ENCODE measurements at places on chromosomes 16 and 17. TPM values are rescaled to one million over a fixed set of nuclear protein-coding genes. Genes with fewer than 3 reads are reported as not detected.

DNA sequence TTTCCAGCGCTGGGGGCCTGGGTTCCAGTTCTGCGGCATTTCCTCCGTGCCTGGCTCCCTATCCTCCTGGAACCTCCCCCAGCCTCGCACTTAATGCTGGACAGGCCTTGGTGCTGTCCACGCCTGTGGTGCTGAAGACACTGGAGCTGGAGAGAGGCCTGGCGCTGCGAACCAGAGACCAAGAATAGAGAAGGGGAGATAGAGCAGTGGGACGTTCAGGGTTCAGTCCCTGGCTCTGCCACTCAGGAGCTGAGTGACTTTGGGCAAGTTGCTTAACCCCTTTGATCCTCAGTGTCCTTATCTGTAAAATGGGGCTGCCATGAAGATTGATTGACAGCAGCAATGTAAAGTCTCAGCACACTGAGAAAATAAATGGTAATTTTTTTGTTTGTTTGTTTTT is 11.9 kb downstream of the SBK1 start:
- DNase-seq: no peak

- DNase-seq: no peak
Observed at GRCh38 chr16:25481636-25482035, 210.1 kb upstream of the HS3ST4 start.

DNA sequence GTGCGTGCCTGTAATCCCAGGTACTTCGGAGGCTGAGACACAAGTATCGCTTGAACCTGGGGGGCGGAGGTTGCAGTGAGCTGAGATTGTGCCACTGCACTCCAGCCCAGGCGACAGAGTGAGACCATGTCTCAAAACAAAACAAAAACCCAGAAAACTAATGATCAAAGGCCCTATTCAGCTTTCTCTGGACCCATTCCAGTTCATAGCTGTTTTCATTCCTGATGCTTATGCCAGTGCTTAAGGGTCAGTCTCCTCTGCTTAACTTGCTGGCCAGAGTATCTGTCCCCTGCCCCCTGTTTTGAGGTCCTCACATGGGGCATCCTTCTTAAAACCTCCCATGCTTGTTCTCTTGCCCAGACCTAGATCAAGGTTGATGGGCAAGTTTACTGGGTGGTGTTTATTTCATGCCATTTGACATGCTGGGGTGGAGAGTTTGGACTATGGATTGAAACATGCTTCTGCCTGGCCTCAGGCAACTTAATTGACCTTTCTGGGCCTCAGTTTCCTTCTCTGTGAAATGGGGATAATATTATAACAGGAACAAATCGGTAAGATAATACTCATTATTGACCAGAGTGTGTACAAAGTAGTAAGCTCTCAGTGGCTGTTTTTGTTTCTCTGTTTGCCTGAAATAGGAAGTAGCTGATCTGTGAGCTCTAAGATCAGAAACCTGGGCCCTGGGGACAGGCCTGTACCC is 369.8 kb downstream of the CPPED1 start:
- no peak for DNase-seq

DNA sequence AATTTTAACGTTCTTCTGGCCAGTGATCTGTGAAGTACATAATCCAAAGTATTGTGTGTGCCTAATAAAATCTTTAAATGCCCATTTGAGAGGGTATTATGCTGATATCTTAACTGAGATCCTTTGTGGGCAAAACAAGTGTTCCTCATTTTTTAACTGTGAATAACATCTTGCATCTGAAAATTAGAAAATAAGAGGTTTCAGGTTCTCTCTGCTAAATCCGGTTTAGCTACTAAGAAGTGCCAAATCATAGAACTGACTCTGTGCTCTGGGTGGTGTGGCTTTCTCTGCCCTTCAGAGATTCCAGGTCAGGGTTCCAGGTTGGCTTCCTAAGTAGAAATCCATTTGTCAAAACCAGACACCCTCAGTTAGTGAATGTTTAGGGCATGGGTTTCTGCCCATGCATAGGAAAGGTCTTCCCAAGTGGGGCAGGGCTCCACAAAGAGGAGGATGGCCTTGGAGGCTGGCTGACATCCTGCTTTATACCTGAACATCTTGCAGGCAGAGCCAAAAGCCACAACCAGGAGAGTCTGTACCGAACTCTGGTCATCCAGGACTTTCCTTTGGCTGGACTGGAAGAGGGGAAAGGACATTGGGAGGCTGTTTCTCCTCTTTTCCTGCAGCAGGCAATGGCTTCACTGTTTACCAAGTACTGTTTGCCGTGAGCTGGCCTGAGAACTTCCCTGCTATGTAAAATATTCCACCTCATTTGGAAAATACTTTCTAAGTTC is 8.5 kb downstream of the ALDH3A2 start:
- DNase-seq: no peak

DNA sequence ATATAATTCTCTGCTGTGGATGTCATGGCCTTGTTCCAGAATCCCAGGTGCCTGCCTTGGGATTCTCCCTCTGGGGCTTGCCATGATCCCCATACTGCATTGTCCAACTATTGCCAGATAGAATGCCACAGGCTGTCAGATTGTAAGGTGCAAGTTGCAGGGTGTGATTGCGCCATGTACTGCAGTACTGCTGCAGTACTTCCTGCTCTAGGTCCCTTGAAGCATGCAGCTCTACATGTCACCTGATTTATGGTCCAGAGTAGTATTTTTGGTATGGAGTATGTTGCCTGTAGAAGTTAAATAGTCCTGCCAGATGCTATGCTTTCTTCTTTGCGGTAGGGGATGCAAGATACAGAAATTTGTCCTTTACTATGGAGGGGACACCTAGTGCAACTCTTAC is 7.0 kb upstream of the SLFN5 start:
- no peak for DNase-seq

- DNase-seq: no peak
Observed at GRCh38 chr17:78472035-78472905, 93.8 kb downstream of the PGS1 start.

GRCh38 chr16:69725480-69726312 is 664 bp downstream of the NQO1 start:
- DNase-seq: no peak

DNA sequence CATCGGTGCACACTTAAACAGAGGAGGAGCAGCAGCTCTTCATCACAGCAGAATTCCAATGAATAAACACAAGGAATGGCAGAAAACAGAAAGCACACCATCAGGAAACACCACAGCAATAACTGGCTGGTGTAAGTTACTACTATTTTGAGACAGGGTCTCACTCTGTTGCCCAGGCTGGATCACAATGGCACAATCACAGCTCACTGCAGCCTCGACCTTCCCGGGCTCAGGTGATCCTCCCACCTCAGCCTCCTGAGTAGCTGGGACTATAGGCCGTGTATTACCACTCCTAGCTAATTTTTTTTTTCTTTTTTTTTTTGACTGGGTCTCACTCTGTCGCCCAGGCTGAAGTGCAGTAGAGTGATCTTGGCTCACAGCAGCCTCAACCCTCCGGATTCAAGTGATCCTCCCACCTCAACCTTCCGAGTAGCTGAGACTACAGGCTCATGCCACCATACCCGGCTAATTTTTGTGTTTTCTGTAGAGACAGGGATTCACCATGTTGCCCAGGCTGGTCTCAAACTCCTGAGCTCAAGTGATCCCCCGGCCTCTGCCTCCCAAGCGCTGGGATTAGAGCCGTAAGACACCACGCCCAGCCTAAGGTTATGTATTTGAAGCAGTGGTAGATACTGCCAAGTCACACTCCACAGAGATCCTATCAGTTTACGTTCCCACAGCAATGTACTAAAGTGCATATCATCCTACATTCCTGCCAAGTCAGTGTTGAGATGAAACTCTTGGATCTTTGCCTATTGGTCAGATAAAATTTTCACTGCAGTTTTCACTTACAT is 20.7 kb downstream of the TRAP1 start:
- no peak for DNase-seq

- DNase-seq: no peak
Observed at GRCh38 chr16:78117391-78117790, 17.9 kb downstream of the WWOX start.

- DNase-seq: no peak
Observed at GRCh38 chr16:83831456-83831987, 23.7 kb downstream of the HSBP1 start.

DNA sequence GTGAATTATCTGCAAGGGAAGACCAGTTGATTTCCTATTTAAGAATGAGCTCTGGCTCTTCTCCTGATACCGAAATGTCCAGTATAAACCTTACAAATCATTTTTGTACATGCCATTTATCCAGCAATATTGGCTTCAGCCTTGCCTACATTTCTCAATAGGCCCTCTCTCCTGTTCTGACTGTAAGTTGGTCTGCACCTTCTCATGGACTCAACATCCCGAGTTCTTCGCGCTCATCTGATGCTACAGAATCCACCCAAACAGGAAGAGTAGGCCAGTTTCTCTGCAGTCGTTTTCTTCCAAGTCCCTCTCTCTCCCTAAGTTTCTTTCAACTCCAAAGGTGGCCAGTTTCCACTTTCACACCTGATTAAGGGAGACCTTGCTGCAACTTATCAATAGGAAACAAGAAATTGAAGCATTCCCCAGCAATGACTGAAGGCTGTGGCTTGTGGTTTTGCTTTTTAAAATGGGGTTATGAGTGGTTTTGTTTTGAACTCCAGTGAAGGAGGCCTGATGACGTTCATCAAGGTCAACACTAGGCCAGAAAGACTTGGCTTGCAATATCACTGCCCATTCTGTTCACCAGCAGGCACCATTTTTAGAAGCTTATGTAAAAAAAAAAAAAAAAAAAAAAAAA is 383.0 kb downstream of the MAF start:
- DNase-seq: no peak

- DNase-seq: no peak
Observed at GRCh38 chr16:50525716-50526115, 22.5 kb upstream of the NKD1 start.

- no peak for DNase-seq
Observed at GRCh38 chr17:65362826-65363225, 198.6 kb downstream of the AXIN2 start.

- DNase-seq: no peak
Observed at GRCh38 chr16:106623-107324, 28.7 kb downstream of the MPG start.

GRCh38 chr17:77466596-77467223 is 325.9 kb downstream of the SEC14L1 start:
- DNase-seq: no peak

- no peak for DNase-seq
Observed at GRCh38 chr16:75922250-75922649, 196.0 kb upstream of the CPHXL start.

DNA sequence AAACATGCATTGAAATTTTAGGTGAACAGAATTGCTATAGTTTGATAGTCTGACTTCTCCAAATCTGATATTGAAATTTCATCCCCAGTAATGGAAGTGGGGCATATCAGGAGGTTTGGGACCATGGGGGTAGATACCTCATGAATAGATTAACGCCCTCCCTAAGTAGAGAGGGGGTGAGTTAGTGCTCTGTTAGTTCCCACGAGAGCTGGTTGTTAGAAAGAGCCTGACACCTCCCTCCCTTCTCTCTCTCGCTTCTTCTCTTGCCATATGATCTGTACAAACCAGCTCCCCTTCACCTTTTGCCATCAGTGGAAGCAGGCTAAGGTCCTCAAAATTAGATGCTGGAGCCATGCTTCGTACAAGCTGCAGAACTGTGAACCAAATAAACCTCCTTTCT is 78.8 kb downstream of the BRIP1 start:
- no peak for DNase-seq

- no peak for DNase-seq
Observed at GRCh38 chr17:60534010-60534555, 8.0 kb upstream of the APPBP2 start.

- DNase-seq: no peak
Observed at GRCh38 chr17:9208381-9209105, 187.2 kb downstream of the NTN1 start.

DNA sequence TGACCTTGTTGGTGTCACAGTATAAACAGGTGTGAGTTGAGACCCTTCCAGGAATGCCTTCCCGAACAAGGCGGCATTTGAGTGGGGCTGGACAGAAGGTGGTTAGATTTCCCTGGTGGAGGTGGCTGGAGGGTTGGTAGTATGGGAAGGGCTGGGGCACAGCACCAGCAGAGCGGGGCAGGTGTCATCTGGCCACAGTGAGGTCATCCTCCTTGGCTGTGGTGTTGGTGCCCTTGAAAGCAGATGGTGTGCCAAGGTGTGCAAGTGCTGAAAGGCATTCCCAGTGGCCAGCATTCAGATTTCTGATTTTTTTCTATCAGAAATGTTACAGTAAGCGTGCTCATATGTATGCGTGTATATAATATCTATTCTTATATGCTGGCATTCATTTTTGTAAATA is 126.6 kb downstream of the LAT start:
- no peak for DNase-seq

DNA sequence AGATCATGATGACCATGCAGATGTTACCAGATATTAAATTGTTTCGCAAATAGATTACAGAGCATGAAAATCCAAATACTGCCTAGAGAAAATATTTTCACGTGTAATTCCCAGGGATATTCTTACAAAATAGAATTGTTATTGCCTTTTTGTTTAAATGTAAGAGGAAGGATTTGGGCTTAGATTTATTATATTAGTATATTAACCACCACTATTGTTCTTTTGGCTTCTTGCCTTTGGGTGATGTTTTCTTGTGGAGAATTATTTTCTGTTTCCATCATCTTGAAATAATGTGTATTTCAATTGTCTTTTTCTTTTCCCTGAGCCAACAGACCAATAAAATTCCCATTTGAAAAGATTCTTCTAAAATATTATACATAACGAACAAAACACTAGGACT is 109.7 kb upstream of the NUDT7 start:
- DNase-seq: no peak

GRCh38 chr16:57694231-57694724 is 328 bp upstream of the DRC7 start:
- no peak for DNase-seq

DNA sequence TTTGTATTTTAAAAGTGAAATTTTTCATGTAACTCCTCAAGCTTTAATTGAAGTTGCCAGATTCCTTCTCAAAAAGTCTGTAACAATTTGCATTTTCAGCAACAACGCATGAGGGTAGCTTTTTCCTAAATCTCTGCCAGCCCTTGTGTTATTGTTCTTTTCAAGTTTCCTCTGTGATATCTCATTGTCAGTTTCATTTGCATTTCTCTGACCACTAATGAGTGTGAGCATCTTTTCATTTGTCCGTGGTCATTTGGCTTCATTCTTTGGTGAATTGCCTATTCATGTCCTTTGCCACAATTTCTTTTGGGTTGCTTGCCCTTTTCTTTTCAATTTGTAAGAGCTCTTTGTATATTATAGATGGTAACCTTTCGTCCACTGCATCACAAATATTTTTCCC is 68.0 kb upstream of the NKD1 start:
- DNase-seq: no peak

KRT28 gene
- not detected for total RNA-seq

TEKT5 gene
- total RNA-seq: not detected

C16orf96 gene
- total RNA-seq: not detected

GLP2R gene
- 1.0 TPM for total RNA-seq

TNFSF12 gene
- 39.6 TPM for total RNA-seq

MARVELD3 gene
- total RNA-seq: not detected

MEOX1 gene
- 3.9 TPM for total RNA-seq

TNFRSF13B gene
- not detected for total RNA-seq

FLII gene
- 306 TPM for total RNA-seq

KCNG4 gene
- not detected for total RNA-seq

SLC6A4 gene
- total RNA-seq: 2.0 TPM

SRCAP gene
- total RNA-seq: 22.5 TPM

RPS2 gene
- total RNA-seq: 782 TPM

TMEM219 gene
- 100 TPM for total RNA-seq

SEZ6 gene
- not detected for total RNA-seq

Measured in right atrium auricular region (tissue), 2 donors.